ENCODE measurements at places on chromosomes 1 and 21.

DNA sequence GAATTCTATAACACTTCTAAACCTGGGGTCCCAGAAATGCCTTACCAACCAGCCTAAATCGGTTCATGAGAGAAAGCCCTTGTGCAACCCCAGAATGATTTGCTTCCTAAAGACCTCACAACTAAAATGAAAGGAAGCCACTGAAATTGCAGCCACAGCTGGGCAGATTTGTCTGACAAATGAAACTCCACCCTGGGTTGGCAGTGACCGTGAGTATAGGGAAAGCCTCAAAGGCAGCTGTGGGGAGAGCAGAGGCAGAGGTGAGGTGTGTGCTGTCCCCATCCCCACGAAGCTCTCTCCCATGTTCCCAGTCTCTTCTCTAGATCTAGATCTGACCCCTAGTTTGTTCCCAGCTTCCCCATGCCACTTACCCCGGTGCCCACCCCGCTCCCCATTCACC lies 23.1 kb downstream of the RHBDL2 start:
- DNase-seq = no peak

DNA sequence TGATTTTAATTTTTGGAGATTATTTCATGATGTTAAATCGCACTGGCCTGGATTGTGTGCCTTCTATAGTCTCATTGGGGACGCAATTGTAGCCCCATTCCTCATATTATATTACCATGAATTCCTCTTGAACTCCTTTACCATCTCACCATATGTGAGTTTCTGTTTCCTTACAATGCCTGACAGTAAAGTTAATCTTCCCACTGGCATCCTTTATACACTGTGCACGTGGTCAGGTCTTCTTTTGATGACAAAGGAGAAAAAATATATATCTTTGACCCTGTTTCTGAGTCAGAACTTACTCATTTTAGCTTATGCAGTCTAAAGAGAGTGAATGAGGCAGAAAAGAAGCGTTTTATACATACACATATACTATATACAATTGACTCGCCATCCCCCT lies 774 bp upstream of the ABL2 start:
- DNase-seq = peak; percentile 73

- DNase-seq = peak; percentile 13
Measured at GRCh38 chr1:197521118-197521739, 253.2 kb downstream of the CRB1 start.

GRCh38 chr1:54519709-54520108 lies 28.3 kb upstream of the ACOT11 start:
- DNase-seq = no peak

GRCh38 chr1:226967665-226968064 lies 27.6 kb downstream of the COQ8A start:
- peak; percentile 34 for DNase-seq

- DNase-seq = no peak
Measured at GRCh38 chr1:167088746-167089417, 1.3 kb downstream of the GPA33 start.

GRCh38 chr1:23796466-23797271 lies 3.9 kb downstream of the GALE start:
- DNase-seq = no peak

DNA sequence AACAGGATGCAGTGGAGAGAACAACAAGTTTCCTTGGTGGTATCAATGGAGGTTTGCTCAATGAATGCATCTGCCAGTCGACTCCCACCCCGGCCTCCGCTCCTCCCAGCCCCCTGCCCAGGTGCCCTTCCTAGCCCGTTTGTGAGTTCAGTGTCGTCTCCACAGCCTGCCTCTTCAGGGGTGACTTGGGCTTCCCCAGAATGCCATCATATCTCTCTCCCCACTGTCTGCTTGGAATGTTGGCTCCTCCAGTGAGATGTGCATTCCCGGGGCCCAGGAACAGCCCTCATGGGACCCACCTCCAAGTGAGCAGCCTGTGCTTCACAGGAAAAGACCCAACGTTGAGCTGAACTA lies 30.5 kb downstream of the MATN1 start:
- DNase-seq = no peak

GRCh38 chr1:71046891-71047634 lies 553 bp downstream of the PTGER3 start:
- no peak for DNase-seq

GRCh38 chr1:114086601-114087368 lies 66.9 kb downstream of the SYT6 start:
- DNase-seq = no peak

DNA sequence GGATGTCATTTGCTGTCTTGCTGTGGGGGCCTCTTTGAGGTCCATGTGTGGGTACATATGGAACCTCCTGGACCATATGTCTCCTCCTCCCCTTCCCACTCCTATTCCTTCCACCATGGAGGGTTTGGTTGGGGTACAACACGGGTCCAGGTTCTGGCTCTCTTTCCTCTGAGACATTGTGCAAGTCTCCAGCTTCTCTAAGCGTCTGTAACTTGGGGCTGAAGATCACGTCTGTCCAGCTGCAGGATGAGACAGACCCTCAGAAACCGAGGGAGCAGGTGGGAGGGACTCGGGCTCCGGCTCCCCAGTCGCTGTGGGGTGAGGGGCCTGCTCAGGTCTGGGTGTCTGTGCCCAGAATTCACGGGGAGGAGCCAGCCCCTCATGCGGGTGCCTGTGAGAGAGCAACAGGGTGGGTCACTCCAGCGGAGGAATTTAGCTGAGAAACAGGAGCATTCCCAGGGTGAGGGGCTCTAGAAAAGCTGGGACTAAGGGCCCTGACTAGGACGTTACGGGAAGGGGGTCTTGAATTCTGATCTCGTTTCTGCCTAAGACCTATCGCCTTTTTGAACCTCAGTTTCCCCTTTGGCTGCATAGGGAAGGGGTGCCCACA lies 42.0 kb upstream of the DMBX1 start:
- no peak for DNase-seq

GRCh38 chr1:164858096-164858632 lies 299.2 kb downstream of the PBX1 start:
- no peak for DNase-seq

GRCh38 chr1:21246905-21247642 lies 43.2 kb downstream of the ECE1 start:
- DNase-seq = peak; percentile 26

DNA sequence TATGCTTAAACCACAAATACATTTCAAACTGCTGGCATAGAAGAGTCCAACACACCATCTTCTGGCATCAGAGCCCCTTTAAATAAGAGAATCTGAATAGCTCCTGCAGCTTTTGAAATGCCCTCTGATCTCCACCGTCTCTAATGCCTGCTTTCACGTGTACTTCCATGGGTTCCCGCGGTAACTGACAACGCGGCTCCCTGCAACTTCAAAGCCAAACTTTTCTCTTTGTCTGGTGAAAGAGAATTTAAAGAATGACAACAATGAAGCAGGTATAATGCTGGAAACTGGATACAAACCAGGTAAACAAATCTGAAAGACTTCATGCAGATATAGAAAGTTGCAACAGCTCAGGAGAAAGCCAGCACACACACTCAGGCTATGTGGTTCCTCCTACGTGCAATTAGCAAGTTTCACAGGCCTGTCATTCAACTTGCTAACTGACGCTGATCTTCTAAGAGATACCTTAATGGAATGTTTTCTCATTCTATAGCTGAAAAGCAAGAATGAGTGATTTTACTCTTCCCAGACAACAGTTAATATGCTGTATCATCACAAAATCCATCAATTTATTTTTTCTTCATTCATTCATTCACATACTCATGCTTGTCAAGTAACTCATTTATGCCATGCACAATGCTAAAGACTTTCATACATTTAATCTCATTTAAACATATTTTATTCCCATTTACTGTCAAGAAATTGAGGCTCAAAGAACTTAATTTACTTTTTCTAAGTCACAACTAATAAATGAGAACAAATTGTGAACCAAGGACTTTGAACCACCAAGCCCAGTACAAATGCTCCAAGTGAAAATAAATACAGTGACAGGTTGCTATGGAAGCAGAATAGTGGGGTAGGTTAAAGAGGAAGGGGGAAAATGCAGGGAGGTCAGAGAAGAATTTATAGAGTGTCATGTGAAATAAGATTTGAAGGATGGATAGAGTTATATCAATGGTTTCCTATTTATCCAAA lies 202.7 kb upstream of the SNX7 start:
- DNase-seq = no peak

DNA sequence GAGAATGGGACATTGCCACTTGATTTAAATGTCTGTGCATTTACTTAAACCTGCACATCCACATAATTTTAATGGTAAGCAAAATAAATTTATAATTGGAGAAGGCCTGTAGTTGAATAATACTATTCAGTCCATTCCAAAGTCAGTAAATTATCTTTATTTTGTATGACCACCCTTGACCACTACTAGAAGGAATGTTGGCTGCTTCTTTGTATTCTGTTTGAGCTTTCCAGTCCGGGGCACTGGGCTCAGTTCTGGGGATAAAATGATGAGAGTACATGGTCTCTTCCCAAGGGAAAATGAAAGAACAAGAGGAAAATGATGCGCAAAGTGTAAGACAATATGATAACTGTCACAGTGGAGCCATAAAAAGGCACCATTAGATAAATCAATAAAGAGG lies 98.9 kb downstream of the CRB1 start:
- no peak for DNase-seq

DNA sequence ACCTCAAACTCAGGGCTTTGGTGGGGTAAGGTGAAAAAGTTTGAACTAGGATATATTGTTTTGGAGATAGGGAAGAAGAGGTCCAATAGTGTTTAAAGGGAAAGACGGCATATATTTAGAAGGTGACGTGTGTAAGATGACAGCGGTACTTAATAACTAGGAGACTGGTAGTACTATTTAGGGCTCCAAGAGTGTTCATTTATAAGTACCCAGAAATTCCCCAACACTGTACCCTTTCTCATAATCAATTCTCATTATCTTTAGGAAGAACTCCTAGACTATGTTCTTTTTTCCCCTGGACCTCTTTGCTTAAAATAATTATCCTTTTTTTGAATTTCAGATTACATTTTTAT lies 1.5 kb downstream of the LYPLAL1 start:
- DNase-seq = no peak

All from foreskin keratinocyte (primary cell).